ENCODE measurements at places on chromosomes 11 and 22.

GRCh38 chr11:73532310-73532709 is 65.6 kb downstream of the FAM168A start:
- DNase-seq = no peak

GRCh38 chr11:118984825-118985224 is 13.1 kb upstream of the CENATAC start:
- DNase-seq = no peak

DNA sequence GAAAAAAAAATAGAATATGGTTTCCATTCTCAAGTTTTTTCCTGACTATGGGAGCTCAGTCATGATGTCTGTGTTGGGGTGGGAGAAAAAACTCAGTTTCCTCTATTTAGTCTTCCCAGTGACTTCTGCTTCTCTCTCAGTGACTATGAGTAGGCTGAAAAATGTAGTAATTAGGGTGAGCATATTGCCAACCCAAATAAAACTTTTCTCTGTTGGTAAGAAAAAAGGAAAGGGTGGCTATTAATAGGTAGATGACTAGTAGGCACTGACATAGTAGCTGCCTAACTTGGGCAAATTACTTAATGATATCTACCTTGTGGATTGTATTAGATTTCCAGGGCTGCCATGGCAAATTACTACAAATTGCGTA is 34.2 kb upstream of the BIRC3 start:
- DNase-seq = no peak

GRCh38 chr22:24595863-24596262 is 3.0 kb upstream of the LRRC75B start:
- no peak for DNase-seq

DNA sequence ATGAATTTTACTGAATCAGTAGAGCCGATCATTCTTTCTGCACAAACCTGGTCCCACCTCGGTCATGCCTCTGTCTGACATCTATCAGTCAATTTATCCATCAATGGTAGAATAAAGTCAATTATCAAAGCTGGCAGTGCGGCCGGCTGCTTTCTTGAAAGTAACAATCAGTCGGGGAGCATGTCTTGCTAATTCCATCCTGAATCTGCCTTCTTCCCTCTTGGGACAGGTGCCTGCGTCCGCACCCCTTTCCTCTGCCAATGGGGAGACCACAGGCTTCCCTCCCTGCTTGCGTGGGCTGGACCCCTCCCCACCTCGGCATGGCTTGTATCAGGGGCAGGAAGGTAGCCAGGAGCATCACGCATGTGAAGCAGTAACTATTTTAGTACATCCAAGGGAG is 962.9 kb downstream of the BRD1 start:
- no peak for DNase-seq

- DNase-seq = no peak
Observed at GRCh38 chr11:66789097-66789890, 53.9 kb upstream of the RCE1 start.

GRCh38 chr11:115922876-115923275 is 418.7 kb upstream of the CADM1 start:
- no peak for DNase-seq

DNA sequence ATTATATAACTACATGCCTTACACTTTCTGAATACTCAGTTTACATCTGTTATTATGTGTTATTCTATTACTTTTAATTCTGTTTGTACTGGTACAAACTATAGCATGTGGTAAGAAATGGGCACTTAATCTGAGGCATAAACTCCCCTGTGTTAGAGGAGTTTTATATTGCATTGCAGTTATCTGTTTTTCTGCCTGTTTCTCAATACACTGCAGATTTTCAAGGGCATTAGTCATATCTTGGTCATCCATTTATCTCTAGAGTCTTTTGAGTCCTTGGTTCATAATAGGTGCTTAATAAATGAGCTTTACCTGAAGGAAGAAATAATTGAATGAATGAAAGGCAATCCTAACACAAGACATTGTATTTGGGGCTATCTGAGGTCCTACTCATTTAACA is 182.9 kb upstream of the CTSC start:
- DNase-seq = no peak

DNA sequence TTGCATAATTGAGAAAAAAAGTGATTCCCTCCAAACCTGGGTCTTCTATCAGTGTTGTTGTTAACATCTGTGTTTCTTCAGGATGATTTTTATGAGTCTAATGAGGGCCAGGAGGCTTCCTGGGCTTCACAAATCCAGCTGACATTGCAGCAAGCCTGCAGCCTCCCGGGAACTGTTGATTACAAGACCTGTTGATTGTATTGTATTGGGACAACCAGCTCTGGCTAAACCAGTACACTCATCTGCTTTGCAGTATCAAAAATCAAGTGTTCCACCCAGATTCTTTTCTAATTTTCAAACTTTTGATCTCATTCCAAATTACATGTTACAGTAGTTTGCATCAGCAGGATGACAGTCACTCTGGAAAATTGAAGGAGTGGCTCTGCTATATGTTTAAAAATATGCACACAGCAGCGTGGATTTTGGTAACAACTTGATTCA is 16.1 kb upstream of the PRSS23 start:
- DNase-seq = no peak

DNA sequence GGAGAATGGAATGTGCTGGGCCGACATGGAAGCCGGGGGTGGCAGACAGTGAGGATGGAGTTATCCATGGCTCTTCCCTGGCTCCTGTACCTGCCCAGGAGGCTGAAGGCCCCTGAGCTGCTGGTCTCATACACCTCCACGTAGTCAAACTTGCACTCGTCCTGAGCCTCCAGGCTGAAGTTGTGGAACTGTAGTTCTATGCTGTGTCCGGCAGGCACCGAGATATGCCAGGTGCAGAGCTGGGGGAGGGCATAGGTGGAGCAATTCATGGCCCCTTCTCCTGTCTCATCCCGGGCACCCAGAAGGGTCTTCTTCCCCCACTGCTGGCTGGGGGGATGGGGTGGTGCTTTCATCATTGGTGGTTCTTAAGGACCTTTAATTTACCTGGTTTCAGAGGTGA is 2.8 kb downstream of the MFRP start:
- no peak for DNase-seq
